ENCODE measurements at places on chromosomes 7 and 10.

DNA sequence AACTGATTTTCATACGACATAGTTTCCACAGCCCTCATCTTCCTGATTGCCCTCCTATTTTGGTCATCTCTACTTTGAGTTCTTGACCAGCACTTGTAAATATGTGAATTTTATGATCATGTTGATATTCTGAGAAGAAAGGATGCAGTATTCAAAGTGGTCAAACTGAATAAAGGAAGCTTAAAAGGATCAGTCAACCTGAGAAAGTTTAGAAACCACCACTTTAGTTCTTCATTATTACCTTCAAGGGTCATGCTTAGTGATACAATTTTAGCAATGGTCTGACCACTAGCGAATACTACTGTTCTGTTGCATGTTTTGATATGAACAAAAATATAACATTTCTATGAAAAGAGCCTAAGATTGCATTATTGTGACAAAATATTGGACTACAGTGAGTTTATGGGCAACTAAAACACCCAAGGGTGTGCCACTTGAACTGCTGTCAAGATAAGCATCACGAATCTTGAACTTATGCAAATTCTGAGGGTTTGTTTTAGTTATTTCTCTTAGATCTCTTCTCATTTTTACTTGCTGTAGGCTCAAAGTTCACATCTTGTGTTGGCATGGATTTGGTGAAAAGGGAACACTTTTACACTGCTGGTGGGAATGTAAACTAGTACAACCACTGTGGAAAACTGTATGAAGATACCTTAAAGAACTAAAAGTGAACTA lies 247.7 kb downstream of the IPMK start:
- DNase-seq = no peak

DNA sequence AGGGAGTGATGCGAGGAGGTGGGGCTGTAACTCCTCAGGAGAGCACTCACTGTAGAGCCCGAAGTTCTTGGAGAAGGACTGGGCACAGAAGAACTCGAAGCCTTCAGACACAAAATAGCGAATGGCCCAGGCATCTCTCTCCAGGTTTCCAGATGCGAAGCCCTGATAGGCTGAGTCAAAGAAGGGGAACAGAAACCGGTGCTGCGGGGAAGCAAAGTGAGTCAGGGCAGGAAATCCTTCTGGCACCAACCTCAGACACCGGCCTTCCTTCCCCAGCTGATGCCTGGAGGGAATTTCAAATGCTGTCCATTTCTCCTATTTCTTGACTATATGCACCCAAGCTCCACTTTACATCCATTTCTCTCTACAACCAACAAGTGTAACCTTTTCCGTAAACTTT lies 26.8 kb downstream of the GOT1 start:
- no peak for DNase-seq

GRCh38 chr10:30062090-30062489 lies 2.7 kb upstream of the JCAD start:
- no peak for DNase-seq

GRCh38 chr10:130459851-130460490 lies 323.8 kb downstream of the GLRX3 start:
- DNase-seq = no peak

DNA sequence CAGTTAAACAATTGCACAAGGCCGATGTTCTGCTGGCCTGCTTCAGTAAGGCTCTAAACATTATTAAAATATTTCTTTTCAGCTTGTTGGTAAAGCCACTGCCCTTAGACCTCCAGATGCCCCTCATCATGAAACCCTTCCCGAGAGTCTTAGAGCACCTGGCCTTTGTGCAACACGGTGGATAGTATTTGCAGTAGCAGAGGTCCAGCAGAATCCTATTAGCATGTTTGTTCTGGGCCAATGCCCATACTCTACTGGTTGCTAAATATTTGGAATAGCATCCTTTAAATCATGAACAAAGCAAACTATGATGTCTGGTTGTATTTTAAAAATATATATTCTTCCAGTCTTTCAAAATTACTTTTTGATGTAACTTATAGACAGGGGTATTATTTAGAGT lies 584.6 kb downstream of the CNTNAP2 start:
- no peak for DNase-seq

- no peak for DNase-seq
Observed at GRCh38 chr10:88063861-88064557, 200.6 kb downstream of the PTEN start.

GRCh38 chr7:6277476-6277875 lies 5.1 kb upstream of the CYTH3 start:
- no peak for DNase-seq

GRCh38 chr7:66069732-66070131 lies 5.9 kb upstream of the ASL start:
- no peak for DNase-seq

GRCh38 chr10:110684800-110685446 lies 40.8 kb downstream of the RBM20 start:
- DNase-seq = no peak

- DNase-seq = no peak
Observed at GRCh38 chr10:30827531-30828120, 198.1 kb upstream of the LYZL2 start.

DNA sequence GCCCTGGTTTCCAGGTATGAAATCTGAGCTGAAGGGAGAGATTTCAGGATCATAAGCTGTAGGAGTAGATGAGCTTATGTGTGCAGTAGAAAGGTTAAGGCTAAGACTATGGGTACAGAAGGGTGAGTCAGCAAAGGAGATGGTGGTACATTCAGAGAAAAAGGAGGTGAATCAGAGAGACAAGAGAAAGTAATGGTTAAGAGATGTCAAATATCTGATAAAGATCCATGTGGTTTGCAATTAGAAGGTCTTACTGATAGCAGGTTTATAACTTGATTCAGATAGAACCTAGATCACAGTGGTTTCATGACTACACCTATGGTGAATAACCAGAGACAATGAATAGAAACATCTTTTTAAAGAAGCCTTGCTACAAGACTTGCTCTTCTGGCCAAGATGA lies 4.5 kb upstream of the NPY start:
- no peak for DNase-seq

DNA sequence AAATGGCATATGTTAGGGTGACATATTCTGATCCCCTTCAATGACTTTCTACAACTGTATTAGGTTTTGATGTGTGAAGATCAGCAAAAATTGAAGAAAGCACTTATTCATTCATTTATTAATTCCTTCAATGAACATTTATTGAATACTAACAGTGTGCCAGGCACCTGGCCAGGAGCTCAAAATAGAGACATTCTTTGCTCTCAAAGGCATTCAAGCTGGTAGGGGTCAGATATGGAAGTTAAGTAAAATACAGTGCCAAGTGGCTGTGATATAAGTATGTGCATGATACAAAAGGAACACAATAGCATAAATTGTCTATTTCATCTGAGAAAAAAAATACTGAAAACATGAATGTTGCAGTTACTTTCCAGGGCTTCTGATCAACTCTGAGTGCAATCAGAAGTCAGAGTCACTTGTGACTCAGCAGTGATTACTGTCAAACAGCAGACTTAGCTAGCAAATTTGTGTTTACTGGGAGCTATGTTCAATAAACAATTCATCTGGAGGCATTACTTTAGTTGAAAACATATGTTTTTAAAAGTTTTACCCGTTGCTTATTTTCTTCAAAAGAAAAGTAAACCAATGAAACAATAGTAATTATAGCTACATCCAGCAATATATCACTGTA lies 60.4 kb upstream of the CACNB2 start:
- no peak for DNase-seq

GRCh38 chr10:13810568-13810967 lies 223.8 kb downstream of the PRPF18 start:
- no peak for DNase-seq

- DNase-seq = no peak
Observed at GRCh38 chr7:32496052-32496813, 944 bp downstream of the AVL9 start.
